Neural crest cell (in vitro differentiated cells): ENCODE measurements at places on chromosomes 2 and 18.

DNA sequence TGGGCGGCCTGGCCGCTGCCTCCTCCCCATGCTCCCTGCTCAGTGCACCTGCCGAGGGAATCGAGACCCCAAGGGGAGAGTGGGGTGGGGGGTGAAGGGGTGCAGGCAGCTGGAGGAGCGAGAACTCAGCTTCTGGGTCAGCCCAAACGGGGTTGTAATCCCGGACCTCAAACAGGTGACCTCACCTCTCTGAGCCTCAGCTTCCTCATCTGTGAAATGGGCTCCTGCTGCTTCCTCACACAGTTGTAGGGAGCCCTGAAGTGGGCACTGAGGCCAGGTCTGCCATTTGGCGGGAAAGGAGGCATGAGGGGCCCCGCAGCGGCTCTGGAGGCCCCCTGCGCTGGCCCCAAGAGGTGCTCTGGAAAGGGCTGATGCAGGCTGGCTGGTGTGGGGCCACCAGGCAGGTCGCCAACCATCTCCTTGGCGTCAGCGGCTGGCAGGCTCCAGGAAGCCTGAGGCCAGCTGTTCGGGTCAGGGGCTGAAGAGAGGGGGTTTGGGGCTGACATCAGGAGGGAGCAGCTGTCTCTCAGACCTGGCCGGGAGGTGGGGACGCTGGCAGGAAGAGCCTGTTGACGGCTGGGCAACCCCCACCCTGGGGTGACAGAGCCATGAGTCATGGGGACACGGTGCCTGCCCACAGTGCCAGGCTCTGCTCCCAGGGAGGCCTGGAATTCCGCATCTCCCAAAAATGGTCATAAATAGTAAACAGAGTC, 4.9 kb downstream of the KLHL30 start:
- DNase-seq: no peak

- peak; percentile 50 for DNase-seq
These were observed 194.9 kb upstream of the POU3F3 start for GRCh38 chr2:104658904-104659591.

DNA sequence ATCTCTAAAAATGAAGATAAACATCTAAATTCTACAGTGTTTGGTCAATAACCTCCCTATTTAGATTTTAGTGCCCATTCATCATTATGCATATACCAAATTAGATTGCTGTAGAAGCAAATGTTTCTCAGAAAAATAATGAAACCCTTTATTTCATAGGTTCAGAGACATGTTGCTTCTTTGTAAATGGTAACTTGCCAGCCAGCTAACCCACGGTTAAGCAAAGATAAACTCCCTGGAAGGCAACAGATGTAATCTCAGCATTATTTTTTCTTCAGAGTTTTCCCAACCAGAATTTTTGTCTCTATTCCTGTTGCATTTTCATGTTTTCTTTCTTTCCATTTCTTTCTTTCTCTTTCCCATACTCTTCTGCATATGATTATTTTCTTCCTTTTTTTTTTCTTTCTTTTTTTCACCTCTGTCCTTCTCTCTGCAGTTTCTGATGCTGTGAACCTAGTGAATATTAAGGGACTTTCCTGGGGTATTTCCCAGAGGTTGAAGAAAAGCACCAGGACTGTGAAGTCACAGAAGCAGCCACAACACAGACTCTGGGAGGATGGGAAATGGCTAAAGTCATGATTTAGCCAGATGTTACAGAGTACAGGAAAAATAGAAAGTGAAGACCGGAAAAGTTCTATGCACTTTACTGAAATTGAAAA, 50.0 kb upstream of the DSG1 start:
- DNase-seq: no peak

DNA sequence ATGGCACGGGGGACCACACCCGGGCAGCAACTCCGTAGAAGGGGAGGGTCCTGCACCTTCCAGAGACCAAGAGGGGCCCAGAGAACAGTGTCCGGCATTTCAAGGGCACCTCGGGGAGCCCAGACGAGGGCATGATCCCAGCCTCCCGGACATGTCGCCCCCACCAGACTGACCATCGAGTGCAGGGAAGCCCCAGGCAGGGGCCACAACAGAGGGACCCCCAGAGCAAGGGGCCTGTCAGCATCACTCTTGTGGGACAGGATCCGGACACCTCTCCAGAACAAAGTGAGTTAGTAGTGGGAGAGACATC, 50.4 kb upstream of the CTDP1 start:
- DNase-seq: no peak

- no peak for DNase-seq
These were observed 852.8 kb upstream of the ACVR2A start for GRCh38 chr2:146992057-146992456.

- DNase-seq: no peak
These were observed 4.9 kb upstream of the CYS1 start for GRCh38 chr2:10085043-10085667.

- DNase-seq: no peak
These were observed 4.1 kb upstream of the TCF4 start for GRCh38 chr18:55592106-55592505.

GRCh38 chr2:187302586-187302985, 145.5 kb downstream of the CALCRL start:
- no peak for DNase-seq

DNA sequence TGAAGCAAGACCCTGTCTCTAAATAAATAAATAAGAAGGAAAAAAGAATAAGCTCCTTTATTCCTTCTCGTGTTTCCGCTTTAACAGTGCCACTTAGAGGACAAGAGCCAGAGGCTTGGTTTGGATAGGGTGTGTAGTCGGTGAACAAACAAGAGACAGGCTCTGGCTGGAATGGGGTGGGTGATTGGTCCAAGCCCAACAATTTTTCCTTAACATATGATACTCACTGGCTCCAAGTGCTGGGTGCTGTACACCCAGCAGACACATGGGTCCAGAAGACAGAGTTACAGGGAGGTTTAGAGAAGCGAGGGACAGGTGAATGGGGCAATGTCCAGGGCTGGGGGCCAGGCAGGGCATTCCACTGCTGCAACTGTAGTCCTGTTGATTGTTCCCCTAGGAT, 77.8 kb downstream of the NCAPH start:
- no peak for DNase-seq

DNA sequence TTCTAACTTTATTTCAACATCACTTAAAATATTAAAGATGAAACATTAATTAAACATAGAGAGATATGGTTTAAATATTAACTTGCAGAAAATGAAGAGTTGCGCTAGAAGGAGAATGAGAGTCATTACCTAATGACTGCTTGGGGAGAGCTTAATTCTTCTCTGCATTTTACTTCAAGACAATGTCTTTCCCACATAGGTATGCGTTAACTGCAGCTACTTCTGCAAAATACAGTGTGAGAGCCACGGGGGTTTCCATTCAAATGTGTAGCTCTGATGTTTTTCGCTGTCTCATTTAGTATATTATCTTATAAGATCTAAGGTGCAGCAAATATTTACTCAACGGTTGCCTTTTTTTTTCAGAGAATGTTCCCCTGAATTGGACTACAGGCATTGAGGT, 126.7 kb downstream of the TMX3 start:
- DNase-seq: no peak

GRCh38 chr2:138105358-138105757, 141.1 kb downstream of the HNMT start:
- no peak for DNase-seq

- no peak for DNase-seq
These were observed 162.4 kb downstream of the CELF4 start for GRCh38 chr18:37403100-37403781.

DNA sequence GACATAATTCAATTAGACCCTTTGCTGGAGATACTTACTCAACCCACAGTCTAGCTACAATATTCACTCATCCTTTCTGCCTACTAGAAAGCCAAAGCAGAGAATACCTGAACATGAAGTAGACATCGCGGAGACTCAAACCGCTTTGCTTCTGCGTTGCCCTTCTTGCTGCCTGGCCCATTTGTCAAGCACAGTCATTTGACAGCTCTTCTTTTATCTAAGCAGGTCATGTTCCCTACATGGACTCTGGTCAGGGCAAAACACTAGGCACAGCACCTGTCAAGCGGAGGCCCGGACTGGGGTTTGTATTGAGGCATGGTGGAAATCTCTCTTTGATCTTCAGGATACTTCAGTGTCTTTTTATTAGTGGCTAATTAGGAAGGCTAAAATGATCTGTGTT, 89.7 kb downstream of the FARSB start:
- no peak for DNase-seq

DNA sequence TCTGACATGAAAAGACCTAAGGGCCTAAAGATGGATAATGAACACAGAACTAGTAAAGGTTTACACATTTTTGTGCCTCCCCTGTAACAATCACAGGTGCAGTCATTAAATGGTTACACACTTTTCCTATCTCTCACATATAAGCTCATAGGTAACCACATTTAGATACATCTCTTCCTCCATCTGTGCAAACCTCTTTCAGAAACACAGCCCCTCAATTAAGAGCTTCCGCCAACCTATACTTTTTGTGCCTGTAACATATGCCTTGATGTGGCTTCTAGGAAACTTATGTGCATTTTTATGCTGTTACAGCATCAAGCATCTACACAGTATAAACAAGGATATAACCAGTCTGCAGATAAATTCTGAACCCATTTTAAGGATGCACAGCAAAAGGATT, 643.3 kb downstream of the BCL11A start:
- DNase-seq: no peak

- DNase-seq: no peak
These were observed 130.3 kb downstream of the TMEFF2 start for GRCh38 chr2:192064459-192064858.

GRCh38 chr2:103781313-103781712, 1019.5 kb downstream of the TMEM182 start:
- no peak for DNase-seq

DNA sequence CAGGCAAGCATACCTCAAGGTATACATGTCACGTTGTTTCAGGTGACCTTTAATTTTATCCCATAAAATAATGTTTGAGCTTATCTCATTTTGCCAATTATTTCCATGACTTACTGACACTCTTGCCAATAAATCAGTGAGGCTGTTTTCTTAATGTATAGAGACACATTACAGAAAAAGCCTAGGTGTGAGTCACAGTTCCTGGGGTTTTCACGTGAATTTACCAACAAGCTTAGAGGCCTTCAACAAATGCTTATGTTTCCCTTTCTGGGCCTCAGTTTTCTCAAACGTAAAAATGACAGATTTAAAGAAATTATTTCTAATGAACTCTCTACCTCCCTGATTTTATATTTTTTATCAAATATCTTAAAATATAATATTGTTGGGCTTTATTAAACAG, 517.5 kb upstream of the SPHKAP start:
- no peak for DNase-seq

DNA sequence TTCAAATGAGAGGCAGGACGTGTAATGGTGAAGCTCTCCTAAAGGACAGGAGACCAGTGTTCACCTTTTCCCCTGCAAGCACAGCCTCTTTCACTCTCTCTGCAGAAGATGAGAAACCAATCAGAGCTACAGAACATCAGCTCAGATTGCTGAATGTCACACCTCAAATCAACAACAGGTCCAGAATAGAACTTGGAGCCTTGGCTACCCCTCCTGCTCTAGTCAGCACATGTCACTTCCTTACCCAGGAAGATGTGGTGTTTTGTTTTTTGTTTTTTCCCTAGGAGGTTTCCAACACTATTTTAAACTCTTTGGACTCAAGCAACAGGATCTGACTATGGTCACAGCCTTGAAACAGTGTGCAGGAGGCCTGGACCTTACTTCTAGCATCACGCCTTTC, 41.3 kb upstream of the PCBP1 start:
- DNase-seq: no peak

DNA sequence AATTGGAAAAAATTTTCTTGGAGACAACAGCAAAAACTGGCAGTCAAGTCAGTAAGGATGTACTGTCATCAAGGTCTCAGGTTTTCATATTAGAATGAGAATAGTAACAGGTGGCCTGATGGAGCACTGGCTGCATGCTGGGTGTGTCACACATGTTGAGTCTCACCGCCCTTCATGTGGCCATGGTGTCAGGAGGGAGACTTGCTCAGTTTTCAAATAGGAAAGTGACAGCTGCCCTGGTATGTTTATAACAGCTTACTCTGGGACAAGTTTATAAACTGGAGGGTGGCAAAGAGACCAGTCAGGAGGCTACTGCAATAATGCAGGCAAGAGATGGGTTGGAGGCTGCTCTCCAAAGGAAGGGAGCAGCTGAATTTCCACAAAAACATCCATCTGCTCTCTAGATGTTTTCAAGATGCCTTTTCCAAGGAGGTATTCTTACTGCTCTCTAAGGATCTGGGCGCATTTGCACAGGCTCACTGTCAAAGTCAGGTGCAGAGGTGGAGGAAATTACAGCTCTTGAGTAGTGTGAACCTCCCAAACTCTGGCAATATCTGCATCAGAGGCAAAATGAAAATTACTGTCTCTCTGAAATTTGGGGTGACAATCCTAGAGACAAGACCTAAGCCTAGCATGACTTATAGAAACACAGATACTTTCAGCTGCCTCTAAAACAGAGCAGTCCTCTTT, 321.9 kb upstream of the RAB12 start:
- no peak for DNase-seq

GRCh38 chr2:172995323-172996244, 80.1 kb upstream of the MAP3K20 start:
- no peak for DNase-seq

- no peak for DNase-seq
These were observed 68.7 kb downstream of the STK39 start for GRCh38 chr2:168178520-168179324.

DNA sequence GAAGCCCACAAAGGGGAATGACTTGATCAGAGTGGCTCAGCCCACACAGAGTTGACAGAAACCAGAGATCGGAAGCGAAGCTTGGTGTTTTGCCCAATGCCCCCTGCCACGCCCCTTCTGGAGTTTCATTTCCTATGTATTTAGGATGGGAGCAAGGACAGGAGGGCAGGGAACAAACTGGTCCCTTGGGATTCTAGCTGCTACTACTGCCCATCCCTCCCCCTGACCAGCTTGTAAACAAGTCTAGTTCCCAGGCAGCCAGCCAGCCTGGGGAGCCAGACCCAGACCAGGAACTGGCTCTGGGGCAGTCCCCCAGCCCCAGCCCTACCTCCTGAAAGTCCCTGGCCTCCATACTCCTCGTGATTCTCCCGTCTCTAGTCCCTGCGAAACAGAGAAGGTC, 8.3 kb downstream of the WNT6 start:
- DNase-seq: no peak
